Nephron progenitor cell (in vitro differentiated cells): ENCODE measurements at places on chromosomes 13 and 19.

DNA sequence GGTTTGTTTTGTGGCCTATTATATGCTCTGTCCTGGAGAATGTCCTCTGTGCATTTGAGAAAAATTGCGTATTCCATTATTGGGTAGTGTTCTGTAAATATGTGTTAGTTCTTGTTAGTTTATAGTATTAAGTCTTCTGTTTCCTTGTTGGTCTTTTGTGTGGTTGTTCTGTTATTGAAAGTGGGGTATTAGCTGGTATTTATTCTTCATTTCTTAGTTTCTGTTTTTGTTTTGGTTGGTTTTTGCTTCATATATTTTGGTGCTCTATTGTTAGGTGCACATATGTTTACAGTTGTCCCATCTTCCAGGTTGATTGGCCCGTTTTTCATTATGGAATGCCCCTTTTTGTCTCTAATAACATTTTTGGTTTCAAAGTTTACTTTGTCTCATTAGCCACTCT, 77.3 kb downstream of the DNAJC15 start:
- no peak for DNase-seq

DNA sequence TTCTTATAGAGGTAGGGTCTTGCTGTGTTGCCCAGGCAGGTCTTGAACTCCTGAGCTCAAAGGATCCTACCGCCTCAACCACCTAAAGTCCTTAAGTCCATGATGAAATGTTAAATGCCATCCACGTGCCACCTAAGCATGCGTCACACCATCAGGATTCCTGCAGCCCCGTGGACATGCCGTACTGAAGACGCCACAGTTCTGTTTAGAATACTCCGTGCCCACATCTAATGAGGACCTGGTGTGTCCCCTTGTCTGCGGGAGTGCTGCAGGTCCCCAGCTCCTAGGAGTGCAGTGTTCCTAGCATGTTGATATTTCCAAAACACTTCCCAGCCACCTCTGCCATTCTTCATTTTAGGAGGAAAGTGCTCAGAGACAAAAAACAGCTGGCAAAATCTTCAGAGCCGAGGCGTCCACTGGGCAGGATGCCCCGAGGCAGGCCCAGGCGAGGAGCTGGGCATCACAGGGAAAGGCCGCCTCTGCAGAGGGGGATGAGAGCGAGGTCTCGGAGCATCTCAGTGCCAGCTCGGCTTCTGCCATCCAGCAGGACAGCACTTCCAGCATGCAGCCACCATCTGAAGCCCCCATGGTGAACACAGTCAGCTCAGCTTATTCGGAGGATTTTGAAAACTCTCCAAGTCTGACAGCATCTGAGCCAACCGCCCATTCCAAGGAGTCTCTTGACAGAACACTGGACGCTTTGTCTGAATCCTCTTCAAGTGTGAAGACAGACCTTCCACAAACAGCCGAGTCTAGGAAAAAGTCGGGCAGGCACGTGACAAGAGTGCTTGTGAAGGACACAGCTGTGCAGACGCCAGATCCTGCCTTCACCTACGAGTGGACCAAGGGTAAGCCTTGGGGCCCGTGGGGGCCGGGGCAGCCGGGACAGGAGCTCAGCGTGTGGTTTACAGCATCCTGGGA, 13.2 kb downstream of the C19orf44 start:
- no peak for DNase-seq

GRCh38 chr19:40366697-40367561, 18.4 kb downstream of the PLD3 start:
- peak; percentile 57 for DNase-seq

DNA sequence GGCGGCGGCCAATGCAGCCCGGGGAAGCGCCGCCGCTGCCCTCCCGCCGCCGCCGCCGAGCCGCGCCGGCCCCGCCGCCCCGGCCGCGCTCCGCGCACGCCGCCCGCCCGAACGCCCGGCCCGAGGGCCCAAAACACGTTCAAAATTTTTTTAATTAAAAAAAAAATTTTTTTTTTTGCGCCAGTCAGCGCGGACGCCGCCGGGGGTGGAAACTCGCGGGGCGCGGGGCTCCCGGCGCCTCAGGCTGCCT, 468 bp downstream of the HMGB1 start:
- DNase-seq = no peak

DNA sequence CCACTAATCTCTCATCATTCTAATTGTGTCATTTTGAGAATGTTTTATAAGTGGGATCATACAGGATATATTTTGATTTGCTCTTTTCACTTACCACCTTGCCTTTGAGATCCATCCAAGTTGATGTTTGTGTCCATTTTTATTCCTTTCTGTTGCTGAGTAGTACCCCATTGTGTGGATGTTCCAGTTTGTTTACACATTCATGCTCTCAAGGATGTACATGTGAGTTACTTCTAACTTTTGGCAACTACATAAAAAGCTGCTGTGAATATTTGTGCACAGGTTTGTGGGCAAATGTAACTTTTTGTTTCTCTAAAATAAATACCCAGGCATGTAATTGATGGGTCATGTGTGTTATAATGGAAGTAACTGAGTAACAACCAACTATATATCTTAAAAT, 64.9 kb downstream of the RFC3 start:
- DNase-seq = no peak

DNA sequence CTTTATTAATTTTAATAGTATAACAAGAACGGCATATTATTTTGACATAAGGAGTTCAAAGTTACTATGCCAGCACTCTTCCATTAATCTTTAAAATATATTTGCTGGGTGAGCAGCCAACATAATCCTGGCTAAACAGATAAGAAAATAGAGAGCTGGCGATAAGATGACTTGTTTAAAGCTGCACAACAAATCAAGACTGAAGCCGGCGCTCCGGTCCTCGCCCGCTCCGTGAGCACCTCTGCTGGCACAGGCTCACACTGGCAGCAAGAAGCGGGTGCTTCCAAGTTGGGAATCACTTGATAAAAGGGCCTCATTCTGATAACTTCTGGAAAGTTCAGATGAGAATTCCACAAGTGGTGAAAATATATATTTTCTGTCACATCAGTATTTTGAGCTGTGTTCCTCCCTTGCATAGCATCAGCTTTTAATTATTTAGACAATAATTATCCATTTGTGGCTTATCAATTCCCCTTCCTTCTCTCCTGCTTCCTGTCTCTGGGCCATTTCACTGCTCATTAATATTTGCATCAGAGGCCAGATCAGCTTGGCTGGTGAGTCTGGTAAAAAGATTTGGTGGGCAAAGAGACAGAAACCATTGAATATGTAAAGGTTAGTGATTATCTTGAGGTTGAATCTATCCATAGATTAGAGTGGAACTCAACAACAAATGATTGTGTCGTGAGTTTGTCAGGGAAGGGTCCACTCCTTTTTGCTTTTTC, 205.3 kb downstream of the MZT1 start:
- no peak for DNase-seq

GRCh38 chr13:62357887-62358645, 942.4 kb upstream of the PCDH20 start:
- DNase-seq = peak; percentile 47

- no peak for DNase-seq
These were observed 603.0 kb downstream of the UQCRFS1 start for GRCh38 chr19:28609944-28610343.

- DNase-seq = no peak
These were observed 16.6 kb downstream of the MED4 start for GRCh38 chr13:48078251-48078656.

- no peak for DNase-seq
These were observed 71.3 kb downstream of the ARHGEF7 start for GRCh38 chr13:111186305-111186935.

DNA sequence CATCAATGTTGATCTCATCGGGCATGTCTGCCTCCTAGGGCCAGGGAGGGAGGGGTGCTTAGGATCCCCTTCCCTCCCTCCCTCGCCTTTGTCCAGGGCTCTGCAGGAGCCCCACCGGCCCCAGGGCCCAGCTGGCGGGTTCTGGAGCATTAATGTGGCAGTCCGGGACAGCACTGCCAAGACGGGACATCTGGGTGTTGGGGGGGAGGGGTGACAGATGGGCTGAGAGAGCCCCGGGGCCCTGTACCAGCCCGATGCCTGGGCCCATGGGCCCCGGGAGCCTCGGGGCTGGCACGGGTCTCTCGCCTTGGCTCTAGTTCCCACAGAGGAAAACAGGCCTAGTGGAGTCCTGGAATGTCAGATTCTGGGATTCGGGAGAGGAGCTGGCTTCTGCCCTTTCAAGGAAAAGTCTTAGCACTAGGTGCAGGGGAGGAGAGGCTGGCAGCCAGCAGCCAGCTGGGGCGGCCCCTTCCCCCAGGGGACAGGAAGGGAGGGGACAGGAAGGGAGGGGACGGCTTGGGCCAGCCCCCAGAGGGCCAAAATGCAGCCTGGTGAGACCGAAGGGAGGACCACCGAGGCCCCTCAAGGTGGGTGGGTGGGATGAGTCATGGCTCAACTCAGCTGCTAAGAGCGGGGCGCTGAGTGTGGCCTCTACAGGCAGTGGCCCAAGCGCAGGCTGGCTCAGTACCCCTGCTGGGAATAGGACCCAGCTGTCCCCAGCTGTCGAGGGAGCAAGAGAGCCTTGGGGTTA, 3.1 kb downstream of the PPP1R14A start:
- DNase-seq = peak; percentile 30

DNA sequence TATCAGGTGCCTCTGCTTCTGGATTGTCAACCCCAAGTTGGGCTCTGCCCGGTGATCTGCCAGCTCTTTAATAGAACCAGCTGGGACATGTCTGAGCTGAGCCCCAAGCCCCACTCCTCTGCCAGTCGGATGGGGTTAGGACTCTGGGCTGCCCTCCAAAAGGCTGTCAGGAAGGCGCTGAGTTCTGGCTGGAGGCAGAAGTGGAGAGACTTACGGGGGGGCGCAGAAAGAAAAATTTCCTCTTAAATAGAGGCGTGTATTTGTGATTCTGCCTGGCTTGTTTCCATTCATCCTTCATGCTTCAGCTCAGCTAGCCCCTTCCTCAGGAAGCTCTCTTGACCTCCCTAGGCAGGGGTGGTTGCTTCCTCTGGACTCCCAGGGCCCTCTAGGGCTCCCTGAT, 985 bp upstream of the KCNK6 start:
- no peak for DNase-seq

GRCh38 chr13:30319655-30320054, 12.3 kb upstream of the KATNAL1 start:
- no peak for DNase-seq

DNA sequence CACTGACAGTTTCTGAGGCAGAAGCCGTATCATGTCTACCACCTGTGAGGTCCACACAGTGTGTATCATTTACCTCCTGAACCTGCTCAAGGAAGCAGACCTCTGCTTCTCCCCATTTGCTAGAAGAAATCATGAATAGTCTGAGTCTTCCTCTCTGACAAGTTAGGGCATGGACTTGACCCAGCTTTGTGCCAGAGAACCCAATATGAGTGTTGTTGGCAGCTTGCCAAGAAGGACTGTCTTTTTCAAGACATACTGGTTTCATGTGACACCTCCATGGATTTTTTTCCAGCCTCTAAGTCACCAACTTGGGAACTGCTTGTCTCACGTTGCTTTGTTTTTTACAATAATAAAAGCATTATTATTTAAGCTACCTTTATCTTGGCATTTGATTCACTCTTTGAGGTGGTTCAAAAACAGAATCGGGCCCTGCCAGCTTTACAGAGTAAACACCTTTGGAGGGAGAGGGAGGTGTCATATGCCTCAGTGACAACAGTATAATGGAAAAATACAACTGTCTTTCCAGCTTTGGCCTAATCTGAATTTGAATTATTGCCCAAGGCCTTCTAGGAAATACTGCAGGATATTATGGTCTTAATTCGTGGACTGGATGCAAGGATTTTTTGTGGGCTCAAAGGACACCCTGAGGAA, 9.6 kb downstream of the ZNF211 start:
- DNase-seq = no peak

DNA sequence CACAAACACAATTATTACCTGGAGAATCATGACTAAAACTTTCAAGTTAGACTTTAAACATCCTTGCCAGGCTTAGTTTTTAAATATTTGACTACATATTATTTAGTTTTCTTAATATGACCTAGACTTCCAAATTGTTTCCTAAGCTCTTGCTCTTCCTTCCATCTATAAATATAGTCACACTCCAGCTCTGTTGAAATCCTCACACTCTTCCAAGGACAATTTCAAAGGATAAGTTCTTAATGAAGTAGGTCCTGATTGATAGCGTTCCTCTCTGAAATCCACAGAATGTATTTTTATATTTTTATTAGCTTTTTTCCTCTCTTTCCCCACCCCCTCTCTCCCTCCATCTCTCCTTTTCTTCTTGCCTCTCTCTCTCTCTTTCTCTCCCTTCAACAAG, 1074.1 kb upstream of the PCDH20 start:
- no peak for DNase-seq

DNA sequence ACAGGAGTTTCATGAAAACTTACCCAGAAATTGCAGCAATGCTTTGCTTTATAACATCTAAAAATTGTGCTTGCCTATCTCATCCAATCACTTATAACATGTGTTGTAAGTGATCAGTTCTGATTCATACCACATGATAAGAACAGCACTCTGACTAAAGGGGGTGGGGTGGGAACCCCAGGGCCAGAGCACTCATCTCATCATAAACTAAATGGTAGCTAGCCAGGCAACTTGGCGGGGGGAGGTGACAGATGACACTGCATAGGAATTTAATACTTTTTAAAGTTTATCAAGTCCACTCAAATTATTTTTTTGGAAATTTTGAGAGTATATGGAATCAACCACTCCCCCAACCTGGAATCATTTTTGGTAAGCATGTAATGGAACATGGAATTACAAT, 42.1 kb downstream of the FOXO1 start:
- DNase-seq = no peak

DNA sequence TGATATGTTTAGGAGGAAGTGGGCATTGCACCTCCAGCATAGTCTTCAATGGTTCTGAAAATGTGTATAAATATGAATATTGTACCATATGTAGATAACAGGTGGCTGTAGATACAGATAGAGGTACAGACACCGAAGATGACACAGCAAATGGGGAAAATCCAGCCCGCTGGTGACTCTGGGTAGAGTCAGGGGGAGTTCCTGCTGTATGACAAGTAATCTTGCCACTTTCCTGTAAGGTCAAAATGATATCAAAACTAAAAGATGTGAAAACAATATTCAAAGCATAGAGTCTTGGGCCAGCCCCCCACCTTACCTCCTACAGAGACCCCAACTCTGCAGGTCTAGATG, 17.8 kb downstream of the C2CD4C start:
- no peak for DNase-seq

GRCh38 chr13:112808377-112809140, 118.7 kb downstream of the ATP11A start:
- DNase-seq = no peak

DNA sequence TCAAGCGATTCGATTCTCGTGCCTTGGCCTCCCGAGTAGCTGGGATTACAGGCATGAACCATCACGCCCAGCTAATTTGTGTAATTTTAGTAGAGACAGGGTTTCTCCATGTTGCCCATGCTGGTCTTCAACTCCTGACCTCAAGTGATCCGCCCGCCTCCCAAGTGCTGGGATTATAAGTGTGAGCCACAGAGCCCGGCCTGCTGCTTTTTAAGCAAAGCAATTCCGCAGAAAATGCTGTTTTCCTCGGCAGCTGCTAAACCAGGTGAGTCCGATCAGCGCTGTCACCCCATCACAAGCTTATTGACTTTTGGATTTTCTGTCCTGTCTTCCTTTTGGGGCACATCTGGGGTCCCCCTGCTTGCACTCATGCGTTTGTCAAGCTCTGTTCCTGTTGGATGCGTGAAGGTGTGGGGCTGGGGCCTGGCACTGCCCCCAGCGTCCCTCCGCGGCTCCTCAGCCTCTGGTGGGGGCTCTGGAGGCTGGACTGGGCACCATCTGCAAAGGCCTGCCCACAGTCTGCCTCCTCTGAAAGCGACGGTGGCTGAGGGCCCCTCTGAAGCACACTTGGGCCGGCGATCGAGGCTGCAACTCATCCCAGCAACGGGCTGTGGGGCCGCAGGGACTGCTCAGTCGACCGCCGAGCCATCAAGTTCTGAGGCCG, 25.7 kb downstream of the CEBPG start:
- DNase-seq = no peak
